CD8-positive, alpha-beta memory T cell (primary cell): ENCODE measurements at places on chromosomes 16 and 17. TPM values are rescaled to one million over a fixed set of nuclear protein-coding genes. Genes with fewer than 3 reads are reported as not detected.
A peak's percentile ranks its signal among the peaks of the same experiment; 100 is the strongest.

GRCh38 chr17:31295489-31295871, 1.6 kb downstream of the OMG start:
- DNase-seq, result no peak

DNA sequence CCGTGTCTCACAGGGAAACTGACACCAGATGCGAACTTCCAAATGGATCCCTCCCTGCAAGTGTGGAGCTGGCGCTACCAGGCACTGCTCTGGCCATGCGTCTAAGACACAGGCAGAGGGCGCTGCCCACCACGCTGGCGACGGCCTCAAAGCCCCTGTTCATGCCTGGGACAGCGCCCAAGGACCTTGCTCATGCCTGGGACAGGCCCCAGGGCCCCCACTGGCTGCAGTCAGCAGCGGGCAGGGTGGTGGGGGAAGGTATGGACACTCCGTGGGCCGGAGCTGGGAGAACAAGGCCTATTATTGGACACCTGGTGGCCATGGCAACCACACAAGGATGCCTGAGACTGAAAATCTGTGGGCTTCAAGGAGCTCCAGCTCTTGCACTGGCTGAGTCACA, 8.8 kb downstream of the ZG16B start:
- DNase-seq, result peak; percentile 55

DNA sequence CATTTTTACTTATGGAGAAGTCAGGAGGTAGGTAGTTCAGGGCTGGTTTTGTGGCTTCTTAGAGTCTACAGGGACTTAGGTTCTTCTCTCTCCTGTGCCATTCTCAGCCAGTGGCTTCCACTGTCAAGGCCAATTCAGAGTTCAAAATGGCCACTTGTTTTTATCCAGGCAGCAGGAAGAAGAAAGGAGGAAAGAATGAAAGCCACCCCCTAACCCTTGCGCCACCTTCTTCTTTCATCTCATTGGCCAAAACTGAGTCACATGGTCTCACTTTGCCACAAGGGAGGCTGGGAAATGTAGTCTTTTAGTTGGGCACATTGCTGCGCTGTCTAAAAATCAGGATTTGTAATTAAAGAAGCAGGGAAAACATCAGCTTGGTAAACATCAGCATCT, 60.8 kb upstream of the MED9 start:
- no peak for DNase-seq

DNA sequence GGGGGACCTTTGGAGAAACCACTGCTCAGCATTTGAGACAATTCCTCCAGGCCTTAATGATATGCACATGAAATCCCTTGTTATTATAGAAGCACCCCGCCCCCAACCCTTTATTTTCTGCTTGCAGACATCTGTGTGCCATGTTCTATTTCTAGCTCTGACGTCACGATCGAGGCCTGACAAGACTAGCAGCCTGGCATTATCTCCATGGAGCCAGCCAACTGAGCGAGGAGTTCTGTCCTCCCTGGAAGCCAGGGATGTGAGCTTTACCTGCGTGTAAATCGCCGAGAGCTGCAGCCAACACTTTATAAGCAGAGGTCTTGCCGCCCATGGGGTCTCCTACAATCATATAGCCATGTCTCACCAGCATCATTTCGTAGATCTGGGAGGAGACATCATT, 116.9 kb downstream of the DNAH3 start:
- DNase-seq, result no peak

GRCh38 chr17:36501351-36501750, 14.9 kb downstream of the ZNHIT3 start:
- DNase-seq, result no peak

DNA sequence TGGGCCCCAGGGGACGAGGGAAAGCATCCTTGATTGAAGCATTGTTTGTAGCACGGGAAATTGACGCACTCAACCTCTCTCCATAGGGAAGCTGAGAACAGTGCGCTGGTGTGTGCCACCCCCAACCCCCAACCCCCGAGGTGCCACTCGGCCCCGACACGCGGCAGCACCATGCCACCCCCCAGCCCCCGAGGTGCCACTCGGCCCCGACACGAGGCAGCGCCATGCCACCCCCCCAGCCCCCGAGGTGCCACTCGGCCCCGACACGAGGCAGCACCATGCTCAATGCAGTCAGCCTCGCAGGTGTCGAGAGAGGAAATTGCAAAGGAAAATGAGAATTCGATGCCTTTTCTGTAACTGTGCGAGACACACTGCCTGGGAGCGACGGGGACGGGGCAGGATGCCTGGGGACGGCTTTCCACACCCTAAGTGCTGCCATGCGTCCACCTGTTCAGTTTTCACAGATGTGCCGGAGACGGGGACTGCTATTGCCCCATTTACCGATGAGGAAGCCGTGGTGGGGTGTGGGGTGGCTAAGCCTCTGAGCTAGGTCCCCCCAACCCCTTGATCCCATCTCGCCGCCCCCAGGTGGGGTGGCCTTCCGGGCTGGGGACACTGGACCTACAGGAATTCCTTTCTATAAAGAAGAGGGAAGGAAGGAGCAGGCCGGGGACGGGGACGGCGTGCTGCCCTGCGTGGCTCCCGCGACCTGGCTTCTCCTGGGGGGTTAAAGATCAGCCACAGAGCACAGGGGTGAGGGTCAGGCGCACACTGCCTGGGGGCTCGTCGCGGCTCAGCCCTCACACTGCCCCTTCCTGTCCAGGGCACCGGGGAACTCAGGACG, 9.8 kb downstream of the CBFA2T3 start:
- DNase-seq, result no peak

DNA sequence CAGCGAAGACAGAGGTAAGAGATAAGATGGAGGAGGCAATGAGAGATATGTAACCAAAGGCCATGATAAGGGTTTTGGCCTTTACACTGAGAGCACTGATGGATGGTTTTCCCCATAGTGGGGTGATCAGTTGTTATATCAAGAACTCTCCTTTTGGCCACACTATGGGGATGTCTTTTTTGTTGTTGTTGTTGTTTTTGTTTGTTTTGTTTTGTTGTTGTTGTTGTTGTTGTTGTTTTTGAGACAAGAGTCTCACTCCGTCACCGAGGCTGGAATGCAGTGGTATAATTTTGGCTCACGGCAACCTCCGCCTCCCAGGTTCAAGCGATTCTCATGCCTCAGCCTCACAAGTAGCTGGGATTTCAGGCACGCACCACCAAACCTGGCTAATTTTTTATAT, 244.8 kb upstream of the DYNLRB2 start:
- no peak for DNase-seq

- no peak for DNase-seq
Observed at GRCh38 chr16:14310519-14310991, 239.4 kb downstream of the MRTFB start.

DNA sequence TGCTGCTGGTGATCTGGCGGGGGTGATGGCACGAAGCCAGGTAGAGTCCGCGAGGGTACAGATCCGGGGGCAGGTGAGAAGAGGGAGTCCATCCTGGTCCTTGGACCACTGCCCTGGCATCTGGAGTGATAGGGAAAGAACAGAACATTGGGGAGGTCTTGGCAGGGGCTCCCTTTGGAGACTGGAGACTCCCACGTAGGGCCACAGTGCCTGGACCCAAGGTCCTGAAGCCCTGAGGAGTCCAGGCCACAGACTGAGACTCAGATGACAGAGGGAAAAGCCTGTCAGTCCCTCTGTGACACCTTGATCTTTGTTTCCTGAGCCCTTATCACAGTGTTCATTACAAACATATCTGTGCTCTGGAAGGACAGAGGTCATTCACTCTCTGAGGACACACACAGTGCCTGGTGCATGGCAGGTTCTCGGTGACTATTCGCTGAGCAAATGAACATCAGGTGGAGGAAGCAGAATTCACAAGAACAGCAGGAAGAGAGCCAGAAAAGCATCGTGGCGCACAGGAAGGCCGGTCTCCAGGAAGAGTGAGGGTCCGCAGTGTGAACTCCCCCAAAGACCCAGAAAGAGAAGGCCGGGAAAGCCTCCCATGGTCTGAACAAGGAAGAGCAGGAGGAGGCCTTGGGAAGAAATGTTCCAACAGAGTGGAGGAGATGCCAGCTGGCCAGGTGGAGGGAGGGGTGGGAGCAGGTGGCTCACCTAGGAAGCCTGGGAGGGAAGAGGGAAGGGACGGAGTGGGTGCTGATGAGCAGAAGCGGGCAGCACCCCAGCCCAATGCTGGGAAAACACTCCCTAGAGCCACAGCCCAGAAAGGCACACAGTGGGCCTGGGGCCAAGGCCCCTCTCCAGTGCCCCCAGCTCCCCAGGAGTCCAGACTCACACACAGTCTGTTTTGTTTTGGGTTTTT, 20.5 kb downstream of the PEMT start:
- DNase-seq, result no peak

GRCh38 chr16:67528222-67528869, at the start of gene RIPOR1:
RIPOR1 (plus strand) TSS chr16:67528829; CDS start chr16:67538447, 9,618 bp downstream.
- peak; percentile 66 for DNase-seq

GRCh38 chr17:76276461-76277299, 11.5 kb downstream of the UBALD2 start:
- DNase-seq, result no peak

GRCh38 chr17:48478224-48479013, 48.4 kb upstream of the SKAP1 start:
- no peak for DNase-seq

- no peak for DNase-seq
Observed at GRCh38 chr17:14261406-14261805, 24.7 kb upstream of the CDRT15 start.

DNA sequence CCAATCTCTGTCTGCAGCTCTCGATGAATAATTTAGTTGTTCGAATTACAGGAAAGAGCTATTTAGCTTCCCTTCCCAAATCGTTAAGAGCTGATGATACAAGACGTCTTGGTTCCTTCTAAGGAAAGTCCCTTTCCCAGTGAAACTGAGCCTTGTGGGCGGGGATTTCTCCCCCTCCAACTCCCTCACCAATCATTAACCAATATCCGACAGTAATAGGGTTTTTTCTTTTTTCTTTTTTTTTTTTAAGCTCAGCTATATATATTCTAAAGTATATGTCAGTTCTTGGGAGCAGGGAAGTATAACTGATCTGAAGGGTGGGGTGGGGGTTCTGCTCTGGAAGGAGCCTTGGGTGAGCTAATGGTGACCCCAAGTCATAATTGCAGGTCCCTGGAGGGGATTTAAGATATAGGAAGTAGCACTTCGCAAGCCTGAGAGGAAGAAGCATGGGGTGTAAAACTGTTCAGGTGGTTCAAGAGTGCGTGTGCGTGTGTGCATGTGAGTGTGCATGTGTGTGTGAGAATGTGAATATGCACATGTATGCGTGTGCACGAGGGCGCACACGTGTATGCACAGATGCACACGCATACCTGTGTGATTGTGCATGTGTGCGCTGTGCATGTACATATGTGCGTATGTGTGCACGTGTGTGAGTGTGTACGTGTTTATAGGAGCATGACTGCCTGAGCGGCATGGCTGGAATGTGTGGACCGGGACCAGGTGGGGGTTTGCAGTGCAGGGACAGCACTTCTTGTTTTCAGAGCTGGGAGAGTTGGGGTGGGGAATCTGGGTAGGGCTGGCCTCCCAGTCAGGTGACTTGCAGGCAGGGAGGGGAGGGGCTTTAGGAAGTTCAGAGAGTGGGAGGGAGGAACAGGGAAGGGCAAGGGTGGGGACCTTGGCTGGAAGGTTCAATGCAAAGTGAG, 42.7 kb downstream of the SOCS3 start:
- DNase-seq, result no peak

- DNase-seq, result no peak
Observed at GRCh38 chr17:72264682-72265405, 144.0 kb downstream of the SOX9 start.

- DNase-seq, result no peak
Observed at GRCh38 chr16:72827866-72828265, 220.1 kb downstream of the ZFHX3 start.

DNA sequence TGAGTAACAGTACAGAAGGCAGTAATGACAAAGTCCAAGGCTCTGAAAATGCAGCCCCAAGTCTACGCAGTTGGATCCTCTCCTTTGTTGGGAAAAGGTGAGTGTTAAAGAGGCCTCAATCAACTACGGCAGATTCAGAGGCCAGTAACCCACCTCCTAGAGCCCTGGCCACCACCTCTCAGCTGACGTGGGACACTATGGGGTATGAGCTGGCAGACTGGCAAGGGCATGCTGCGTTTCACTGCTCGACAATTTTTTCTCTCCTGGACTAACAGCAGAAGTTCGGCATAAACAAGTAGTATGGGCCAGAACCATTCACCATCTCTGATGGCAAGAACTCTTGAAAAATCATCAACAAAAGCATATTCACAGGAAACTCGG, 17.2 kb downstream of the NCBP3 start:
- no peak for DNase-seq

- DNase-seq, result no peak
Observed at GRCh38 chr17:49755663-49756283, 8.2 kb downstream of the FAM117A start.

DNA sequence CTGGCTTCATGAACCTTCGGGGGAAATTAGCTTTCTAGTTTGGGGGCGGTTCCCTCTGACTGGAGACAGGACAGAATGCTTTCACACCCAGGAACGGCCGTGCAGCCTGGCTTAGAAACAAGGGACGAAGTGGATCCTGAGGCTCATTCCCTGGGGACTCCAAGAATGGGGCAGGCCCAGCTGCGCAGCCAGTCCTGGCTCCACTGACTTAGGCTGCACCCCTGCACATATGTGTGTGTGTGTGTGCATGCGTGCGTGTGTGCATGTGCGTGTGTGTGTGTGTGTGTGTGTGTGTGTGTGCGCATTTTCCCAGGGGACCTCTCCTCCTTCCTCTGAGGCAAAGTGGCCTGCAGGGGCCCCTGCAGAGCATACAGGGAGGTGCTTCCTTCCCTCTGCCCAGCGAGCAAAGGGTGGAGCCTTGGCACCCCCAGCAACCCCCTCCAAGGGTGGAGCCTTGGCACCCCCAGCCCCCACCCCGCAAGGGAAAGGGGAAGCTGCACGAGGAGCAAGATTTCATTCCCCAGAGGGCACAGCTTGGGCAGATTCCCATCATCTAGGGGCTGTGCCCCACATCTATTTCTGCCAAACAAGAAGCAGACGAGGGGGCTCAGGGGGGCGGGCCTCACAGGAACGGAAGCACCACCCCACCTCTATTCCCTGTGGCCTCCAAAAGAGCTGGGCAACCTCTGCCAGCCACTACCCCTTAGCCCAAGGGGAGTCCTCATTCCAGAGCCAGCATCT, 97.6 kb upstream of the CBX4 start:
- DNase-seq, result no peak

DNA sequence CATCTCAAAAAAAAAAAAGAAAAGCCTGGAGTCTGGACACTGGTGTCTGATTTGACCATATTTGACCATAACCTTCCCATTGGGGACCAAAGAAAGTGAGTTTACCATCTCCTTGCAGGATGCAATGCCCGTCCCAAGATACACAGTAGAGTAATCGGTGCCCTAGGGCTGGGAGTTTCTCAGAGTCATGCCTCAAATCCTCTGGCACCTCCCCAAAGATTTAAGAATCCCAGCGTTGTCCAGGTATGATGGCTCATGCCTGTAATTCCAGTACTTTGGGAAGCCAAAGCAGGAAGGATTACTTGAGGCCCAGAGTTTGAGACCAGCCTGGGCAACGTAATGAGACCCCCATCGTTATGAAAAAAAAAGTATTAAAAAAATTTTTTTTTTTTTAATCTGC, 5.0 kb downstream of the PITPNM3 start:
- DNase-seq, result no peak

GRCh38 chr17:340074-340473, 12.5 kb downstream of the RPH3AL start:
- DNase-seq, result no peak

- no peak for DNase-seq
Observed at GRCh38 chr17:33927732-33928133, 327.4 kb upstream of the CCL2 start.

CIBAR2 gene
- not detected for total RNA-seq

TLCD3B gene
- total RNA-seq, result 0.84 TPM

CRYBA1 gene
- total RNA-seq, result not detected

LDHD gene
- total RNA-seq, result not detected

ERN2 gene
- not detected for total RNA-seq

CCL2 gene
- total RNA-seq, result 6.6 TPM

TEX19 gene
- not detected for total RNA-seq
